ENCODE measurements at places on chromosomes 5 and 9.
A peak's percentile ranks its signal among the peaks of the same experiment; 100 is the strongest.

- DNase-seq = no peak
Observed at GRCh38 chr5:139652788-139653241, 4.7 kb downstream of the CXXC5 start.

GRCh38 chr5:175831507-175831906 lies 39.9 kb upstream of the CPLX2 start:
- DNase-seq = no peak

DNA sequence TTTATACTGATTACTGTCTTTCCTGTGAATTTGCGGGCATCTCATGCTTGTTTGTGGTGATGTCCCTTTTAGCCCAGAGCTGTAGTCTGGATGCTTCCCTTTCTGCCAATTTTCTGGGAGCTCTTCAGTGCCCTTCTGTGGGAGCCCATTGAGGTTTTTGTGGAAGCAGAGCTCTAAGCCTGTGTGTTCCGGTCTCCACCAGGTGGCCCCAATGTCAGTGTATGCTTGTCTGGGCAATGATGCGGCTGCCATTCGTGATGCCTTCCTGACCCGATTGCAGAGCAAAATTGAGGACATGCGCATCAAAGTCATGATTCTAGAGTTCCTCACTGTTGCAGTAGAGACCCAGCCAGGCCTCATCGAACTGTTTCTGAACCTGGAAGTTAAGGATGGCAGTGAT lies 35.1 kb downstream of the SH3GLB2 start:
- DNase-seq = no peak

DNA sequence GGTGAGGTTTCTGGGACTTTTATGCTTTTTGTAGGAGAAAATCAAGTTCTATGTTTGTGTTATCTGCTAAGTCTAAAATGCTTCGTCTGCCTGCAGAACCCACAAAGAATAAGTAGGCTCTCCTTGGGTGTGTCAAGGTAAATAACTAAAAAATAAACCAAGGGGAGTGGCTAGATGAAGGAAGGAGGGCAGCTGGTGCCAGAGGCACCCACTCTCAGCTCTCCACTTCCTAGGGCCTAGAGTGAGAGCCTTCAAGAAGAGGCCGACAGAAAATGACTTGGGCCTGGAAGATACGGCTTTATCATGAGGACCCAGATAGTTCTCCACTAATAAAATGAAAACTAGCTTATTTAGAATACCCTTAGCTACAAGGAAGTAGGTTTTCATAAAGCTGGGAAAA lies 147.4 kb downstream of the CDK5RAP2 start:
- DNase-seq = no peak

GRCh38 chr5:143126174-143127019 lies 277.1 kb downstream of the NR3C1 start:
- no peak for DNase-seq

GRCh38 chr5:180860887-180861822 lies at the start of gene ZFP62:
ZFP62 (minus strand) TSS chr5:180861276; CDS start chr5:180861219, 57 bp downstream.
- DNase-seq = peak; percentile 97

Measured in Caki2 (cell line).